ENCODE measurements at places on chromosomes 12 and 14. TPM values are rescaled to one million over a fixed set of nuclear protein-coding genes. Genes with fewer than 3 reads are reported as not detected.

Gene WASHC3
- 90.7 TPM for total RNA-seq

Gene CPNE6
- not detected for total RNA-seq

Gene BIN2
- total RNA-seq = not detected

Gene TAS2R7
- total RNA-seq = not detected

Gene KCNK13
- total RNA-seq = 0.07 TPM

Gene ESYT1
- 257 TPM for total RNA-seq

Gene DLGAP5
- 10.2 TPM for total RNA-seq

Gene MTERF2
- total RNA-seq = 4.8 TPM

Gene TMTC2
- total RNA-seq = 17.1 TPM

Gene RHOJ
- 5.0 TPM for total RNA-seq
